NCI-H82 (cell line): ENCODE measurements at places on chromosomes 16 and 17.

DNA sequence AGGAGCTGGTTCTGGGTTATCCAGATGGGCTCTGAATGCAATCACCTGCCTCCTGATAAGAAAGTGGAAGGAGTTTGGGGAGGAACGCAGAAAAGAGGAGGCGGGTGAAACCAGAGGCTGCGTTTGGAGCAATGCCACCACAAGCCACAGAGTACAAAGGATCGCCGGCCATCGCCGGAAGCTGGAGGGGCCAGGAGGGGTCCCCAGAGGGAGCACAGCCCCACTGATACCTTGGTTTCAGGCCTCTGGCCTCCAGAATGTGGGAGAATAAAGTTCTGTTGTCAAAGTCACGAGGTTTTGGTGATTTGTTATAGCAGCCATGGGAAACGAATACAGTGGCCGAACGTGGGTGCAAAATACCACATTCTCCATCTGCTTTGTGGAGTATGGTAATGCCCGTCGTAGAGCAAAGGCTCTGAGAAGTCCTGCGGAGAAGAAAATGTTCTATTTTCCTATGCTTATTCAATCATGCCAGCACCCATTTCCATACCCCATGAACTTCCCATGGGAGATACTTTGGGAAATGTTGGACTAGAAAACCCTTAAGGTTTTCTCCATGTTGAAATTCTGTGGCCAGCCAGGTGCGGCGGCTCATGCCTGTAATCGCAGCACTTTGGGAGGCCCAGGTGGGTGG, 51.4 kb downstream of the ZDHHC7 start:
- no peak for DNase-seq

- no peak for DNase-seq
Measured at GRCh38 chr17:33196883-33197282, 96.2 kb downstream of the ASIC2 start.

DNA sequence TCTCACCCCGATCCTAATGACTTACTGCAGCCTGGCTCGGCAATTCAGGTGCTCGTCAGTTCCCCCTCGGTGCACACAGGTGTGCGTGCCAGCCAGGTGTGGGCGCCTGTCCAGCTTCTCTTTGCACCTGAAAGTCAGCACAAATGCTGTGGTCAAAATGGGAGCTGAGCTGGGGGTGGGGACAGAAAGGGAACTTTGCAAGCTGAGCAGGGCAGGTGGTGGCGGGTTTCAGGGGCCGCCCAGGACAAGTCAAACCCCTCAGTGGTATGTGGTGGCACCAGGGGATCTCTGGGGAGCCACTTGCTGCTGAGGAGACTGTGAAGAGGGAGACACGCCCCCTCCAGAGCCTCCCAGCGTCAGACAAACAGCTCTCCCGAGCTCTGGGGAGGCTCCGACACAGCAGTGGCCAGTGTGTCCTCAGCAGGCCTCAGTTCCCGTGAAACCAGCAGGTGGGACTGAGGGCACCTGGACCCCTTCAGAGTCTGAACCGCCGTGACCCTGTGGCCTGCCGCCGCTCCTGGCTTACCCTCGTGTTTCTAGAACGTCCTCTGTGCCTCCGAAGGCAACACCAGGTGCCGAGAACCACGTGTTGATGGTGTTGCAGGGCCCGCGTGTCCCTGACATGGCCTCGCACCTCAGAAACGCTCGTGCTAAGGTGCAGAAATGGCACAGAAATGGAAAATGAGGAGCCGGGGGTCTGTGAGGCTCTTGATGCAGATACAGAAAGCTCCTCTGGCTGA, 233.5 kb upstream of the TNRC6C start:
- DNase-seq = no peak

DNA sequence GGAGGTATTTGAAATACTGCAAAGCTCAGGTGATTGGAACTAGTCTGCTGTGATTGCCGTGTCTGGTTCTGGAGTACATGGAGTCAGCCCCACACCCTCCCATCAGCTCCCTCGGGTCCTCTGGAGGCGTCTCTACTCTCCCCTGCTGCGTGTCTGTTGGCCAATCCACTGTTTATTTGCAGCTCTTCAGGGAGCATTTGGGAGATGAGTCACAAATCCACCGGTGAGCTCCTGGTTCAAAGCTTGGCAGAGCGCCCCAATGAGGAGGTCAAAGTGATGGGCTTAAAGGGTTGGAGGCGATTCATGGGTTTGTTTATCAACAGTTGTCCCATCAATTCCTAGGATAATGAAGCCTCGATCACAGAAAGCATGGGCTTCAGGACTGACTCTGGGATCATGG, 14.6 kb downstream of the CALB2 start:
- no peak for DNase-seq

DNA sequence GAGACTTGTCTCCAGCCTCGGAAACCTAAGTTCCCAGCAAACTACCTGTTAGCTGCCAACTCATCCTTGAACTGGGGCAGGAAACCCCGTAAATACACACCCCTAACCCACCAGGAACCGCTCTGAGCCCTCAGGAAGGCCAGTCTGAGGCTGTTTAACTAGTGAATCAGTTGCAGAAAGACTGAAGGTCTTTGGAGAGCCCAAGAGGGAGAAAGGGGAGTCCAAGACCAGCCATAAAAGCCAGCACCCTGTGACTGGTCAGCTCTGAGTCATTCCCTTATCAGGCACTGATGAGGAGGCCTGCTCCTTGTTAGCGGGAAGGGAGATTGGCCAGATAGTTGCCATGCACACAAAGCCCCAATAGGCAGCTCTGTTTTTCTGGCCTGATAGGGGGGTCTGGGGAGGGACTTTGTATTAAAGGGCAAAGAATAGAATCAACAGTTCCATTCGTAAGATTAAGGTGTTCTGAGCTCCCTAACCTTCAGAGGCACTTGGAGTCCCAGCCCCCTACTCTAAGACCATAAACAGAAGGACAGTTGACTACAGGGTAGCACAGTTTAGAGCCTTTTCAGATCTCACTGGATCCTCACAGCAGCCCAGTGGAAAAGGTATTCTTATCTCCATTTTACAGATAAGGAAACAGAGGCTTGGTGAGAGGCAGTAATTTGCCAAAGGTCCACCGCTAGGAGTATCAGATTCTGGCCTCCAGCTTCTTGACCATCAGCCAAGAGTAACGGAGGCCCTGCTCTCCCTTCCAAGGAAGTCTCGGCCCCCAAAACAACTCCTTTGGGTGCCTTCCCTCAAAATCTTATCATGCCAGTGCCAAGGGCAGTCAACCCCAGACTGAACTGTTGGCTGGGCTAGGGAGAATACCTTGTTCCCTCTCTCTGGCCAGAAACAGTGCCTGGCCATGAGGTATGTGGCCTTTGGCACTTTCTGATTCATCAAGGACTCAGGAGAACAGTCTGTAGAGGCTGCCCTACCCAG, 2.2 kb upstream of the KRT19 start:
- DNase-seq = no peak

DNA sequence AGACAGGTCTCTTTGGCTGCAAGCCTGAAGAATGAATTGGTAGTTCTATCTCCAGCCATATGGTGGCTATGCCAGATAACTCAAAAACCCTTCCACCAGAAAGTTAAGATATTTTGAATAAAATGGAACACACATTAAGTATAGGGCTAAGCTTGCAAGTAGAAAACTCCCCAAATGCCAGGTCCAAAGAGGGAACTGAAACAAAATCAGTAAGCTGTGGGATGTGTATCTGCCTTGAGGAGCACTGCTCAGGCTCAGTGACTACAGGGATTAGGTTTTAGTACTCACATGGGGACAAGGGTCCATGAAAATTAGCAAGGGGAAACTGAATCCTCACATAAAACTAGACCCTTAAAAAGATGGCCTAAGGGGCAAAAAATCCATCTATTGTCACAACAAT, 115.7 kb upstream of the PMFBP1 start:
- DNase-seq = no peak

- DNase-seq = no peak
Measured at GRCh38 chr17:40956401-40957254, 10.1 kb downstream of the KRT39 start.

DNA sequence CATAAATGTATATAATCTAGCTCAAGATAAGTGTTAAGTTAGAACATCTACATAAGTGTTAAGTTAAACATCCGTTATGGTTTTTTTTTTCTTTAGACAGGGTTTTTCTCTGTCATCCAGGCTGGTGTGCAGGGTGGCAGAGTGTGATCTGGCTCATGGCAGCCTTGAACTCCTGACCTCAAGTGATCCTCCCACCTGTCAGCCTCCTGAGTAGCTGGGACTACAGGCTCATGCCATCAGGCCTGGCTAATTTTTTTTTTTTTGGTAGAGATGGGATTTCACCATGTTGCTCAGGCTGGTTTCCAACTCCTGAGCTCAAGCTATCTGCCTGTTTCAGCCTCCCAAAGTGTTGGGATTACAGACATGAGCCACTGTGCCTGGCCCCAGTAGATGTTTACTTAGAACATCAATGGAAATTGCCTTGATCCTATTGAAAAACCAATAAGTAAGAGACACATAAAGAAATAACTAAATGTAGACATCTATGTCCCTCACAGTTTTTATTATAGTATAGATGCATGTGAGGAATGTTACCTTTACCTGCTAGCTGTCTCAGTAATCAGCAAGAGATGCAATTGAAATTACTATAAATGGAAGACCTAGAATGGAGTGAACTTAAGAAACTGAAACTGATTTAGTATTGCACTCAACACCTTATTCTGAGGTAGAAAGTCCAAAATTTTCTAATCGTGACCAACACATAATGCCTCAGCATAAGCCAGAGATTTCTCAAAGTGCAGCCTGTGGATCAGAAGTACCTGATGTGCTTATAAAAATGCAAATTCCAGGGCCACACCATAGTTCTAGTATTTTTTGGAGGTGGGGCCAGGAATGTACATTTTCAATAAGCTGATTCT, 5.5 kb upstream of the FAM20A start:
- no peak for DNase-seq

GRCh38 chr17:81577278-81578000, 25.3 kb upstream of the FAAP100 start:
- DNase-seq = no peak

- no peak for DNase-seq
Measured at GRCh38 chr16:3804426-3805016, 76.0 kb downstream of the CREBBP start.
